Stimulated activated CD8-positive, alpha-beta memory T cell treated with anti-CD3 and anti-CD28 coated beads, Interleukin-12 subunit alpha, Interleukin-12 subunit beta, amount 100 ng/mL, for 4 hours (primary cell): ENCODE measurements at places on chromosomes 4 and X.

DNA sequence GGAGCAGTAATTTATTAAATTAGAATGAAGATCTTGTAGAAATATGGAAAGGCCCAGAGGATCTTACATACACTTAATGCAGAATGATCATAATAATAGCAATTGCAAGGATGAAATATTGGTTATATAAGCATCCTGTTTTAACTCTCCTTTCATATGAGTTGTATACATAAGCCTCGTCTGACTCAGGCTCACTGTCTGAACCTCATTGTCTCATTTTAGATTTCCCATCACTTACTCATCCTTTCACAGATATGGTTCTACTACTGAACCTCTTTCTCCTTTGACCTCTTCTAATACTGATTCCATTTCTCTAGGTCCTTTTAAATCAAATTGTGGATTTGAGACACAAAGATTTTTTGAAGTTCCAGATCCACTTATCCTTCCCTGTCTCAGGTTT, 277.3 kb upstream of the TRPC5 start:
- DNase-seq: no peak

GRCh38 chr4:25448379-25449109, 71.5 kb downstream of the ANAPC4 start:
- DNase-seq: no peak

- no peak for DNase-seq
These were observed 56.1 kb downstream of the CCSER1 start for GRCh38 chr4:90183254-90183653.

GRCh38 chrX:92213786-92214185, 434.6 kb downstream of the PCDH11X start:
- no peak for DNase-seq

- no peak for DNase-seq
These were observed 186.5 kb downstream of the BANK1 start for GRCh38 chr4:101977076-101977475.
